ENCODE measurements at places on chromosomes 3 and 15.

DNA sequence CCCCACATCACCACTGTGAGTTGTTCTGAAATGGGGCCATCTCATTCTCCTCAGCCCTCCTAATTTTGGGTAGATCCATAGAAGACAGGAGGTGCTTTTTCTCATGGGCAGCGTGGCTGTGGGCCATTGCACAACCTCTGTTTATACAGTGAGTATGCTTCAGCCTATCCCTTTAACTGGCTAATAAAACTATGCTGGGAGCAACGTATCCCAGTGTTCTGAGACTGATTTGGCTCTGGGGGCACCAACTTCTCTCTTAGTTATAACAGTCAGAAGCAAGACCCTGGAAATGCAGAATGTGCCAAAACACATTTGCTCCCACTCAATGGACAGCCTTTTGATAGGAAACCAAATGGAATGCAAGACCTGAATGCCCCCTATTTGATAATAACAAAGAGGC lies 97.1 kb upstream of the ICE2 start:
- DNase-seq, result no peak

- no peak for DNase-seq
These were observed 79.6 kb downstream of the TP63 start for GRCh38 chr3:189710620-189711402.

DNA sequence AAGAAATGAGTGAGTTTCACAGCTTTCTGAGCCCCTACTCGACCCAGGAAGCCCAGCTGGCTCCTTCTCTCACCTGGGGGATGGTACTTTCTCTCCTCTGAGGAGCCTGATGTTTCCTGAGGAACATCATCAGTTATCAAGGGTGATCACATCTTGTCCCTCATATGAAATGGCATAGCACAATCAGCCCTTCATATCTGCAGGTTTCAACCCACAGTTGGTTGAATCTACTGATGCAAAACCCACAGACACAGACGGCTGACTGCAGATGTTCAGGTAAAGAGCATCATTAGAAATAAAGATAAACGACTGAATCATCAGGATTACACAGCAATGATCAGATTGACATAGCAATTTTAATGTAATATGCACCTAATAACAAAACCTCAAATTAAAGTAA lies 93.6 kb upstream of the OSTN start:
- DNase-seq, result no peak

- no peak for DNase-seq
These were observed 18.5 kb downstream of the FSTL1 start for GRCh38 chr3:120432150-120432860.

- DNase-seq, result no peak
These were observed 128.3 kb downstream of the ATP10A start for GRCh38 chr15:25734680-25735355.

GRCh38 chr3:180123928-180124327 lies 87.2 kb upstream of the PEX5L start:
- DNase-seq, result no peak

DNA sequence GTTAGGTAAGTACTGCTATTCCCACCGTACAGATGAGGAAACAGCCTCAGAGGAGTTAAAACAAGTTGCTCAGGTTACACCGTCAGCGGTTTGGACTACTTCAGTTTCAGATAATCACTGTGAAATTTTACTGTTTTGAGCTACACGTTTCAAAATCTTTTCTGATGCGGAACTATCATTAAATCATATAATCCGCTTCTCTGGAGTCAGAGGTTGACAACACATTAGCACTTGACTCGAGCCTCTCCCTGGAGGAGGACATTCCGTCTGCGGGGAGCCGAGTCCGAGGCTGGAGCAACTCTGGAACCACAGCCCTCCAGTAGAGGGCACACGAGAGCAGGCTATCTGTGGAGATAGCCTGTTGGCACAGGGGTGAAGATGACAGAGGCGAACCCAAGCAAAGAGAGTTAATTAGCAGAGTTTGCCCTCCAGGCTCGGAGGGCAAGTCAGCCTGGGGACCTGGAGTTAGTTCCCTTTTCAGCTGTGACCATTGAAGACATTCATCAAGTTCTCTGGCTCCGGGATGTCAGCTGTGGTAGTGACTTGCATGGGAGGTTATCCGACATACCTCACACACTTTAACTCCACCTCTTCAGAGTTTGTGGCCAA lies 131.2 kb downstream of the IGF1R start:
- peak; percentile 34 for DNase-seq

GRCh38 chr15:78992416-78993256 lies 47.8 kb upstream of the CTSH start:
- DNase-seq, result no peak

DNA sequence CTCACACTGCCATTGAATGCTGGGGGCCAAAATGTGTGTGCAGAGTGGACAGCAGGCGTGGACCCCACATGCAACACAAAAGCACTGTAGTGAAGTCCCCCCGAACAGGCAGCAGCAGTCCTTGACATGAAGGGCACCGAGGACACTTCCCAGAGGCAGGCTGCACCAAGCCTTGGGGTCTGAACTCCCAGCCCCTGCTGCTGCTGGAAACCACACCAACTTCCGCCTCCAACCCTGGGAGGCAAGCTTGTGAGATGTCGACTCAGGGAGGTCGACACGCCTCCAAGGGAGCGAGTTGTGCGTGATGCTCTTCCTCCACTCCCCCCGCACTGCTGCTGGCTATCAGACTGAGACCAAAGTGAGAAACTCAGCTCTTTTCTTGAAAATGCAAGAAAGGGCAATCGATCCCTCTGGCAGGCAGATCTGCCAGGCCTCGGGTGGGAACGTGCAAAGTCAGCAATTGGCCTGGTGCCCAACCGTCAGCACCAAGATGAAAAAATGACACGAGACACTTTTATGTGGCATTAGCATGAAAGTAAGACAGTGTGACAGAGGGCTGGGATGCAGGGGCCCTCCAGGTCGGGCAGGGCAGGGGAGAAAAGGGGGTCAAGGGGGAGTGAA lies 43.6 kb downstream of the WHAMM start:
- DNase-seq, result no peak

DNA sequence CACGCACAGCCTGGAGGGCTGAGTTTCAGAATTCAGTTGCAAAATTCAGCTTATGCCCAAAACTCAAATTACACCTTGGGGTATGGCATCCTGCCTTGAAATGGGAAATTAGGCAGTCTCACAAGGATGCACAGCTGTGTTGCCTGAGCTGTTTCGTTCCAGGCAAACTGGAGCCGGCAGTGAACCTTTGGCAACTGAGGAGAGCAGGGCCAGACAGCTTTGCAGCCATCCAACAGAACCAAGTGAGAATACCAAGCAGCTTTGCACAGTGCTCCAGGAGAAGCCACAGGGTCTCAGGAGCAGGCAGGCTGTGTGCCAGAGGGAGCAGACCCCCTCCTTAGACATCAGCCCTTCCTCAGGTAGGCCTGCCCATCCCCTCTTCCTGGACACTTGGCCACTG lies 32.5 kb upstream of the BFSP2 start:
- no peak for DNase-seq

GRCh38 chr15:30992249-30992864 lies 929 bp upstream of the MTMR10 start:
- no peak for DNase-seq

DNA sequence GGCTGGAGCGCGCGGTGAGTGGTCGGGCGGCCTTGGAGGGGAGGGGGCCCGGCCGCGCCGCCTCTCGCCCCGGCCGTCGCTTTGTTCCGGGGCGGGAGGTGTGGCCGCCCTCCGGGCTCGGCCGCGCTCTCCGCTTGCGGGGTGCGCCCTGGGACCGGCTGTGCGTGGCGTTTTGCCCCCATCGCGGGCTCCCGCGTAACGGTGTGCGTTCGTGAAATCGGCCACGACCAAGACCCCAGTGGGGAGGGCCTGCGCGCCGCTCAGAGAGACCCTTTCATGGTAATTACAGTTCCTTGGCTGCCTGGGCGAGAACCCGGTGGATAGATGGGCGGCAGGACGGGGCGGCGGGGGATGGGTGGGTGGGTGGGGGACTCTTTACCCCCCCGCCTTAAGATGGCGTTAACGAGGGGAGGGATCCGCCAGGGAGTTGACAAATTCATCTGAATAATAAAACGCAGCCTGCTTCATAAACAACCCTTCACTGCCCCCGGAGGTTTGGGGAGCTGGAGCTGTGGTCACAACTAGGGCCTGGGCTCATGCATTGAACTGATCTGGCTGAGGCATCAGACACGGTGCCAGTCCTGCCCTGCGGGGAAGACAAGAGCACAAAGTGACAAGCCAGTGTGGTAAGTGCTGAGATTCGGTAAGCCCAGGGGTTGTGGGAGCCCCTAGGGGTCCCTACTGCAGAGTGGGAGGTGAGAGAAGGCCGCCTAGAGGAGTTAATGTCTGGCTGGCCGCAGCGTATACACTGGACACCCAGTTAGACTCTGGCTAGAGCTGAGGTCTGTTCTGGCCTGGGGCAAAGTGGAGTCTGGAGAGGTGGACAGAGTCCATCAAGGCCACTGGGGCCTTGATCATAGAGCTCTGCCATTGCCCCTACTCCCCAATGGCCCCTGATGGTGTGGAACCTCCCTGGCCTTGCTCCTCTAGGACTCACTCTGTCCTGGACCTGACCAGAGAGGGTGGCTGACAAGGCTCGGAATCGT lies 668 bp downstream of the MRAS start:
- DNase-seq, result no peak

DNA sequence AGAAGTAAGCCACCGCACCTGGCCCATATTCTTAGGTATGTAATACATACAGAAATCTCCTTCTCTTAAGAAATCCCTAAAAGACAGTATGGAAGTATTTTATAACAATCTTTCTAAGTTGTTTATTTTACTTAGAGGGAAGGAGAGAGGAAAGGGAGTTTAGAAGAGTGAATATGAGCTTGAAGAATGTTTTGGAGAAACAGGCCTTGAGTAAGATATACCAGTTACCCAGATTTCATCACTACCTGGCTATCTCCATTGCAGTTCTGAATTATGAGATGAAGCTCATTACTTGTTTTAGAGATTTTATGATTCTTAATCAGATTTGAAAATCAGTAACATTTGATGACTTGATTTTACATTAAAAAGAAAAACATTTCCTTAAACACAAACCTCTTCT lies 71.9 kb downstream of the DCUN1D1 start:
- DNase-seq, result no peak

- DNase-seq, result no peak
These were observed 14.1 kb upstream of the ZSCAN2 start for GRCh38 chr15:84586696-84587095.

DNA sequence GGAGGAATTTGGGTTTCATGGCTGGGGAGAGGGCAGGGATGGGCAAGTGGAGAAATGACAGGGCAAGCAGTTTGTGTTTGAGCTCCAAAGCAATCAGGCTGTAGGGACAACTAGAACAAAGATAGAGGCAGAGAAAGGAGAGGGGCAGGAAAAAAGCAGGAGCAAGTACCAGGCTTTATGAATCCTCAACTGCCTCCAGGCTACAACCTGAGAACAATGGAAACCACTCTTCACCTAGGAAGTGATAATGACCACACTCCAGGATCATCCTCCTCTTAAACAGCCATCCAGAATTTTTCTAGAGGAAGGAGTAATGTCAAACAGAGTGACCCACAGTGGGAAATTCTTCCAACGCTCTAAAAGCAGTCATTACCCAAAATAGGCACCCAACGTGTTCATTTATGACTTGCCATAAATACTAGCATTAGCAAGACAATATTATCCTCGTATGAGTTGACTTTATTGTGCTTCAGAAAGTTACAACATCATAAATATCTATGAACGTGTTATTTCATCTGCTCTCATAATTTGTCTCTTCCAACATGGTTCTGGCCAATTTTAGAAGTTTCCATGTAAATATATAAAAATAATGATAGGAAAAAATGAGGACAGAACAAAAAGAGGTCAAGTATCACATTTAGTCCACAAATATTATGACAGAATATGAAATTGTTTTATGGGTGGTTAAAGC lies 50.5 kb downstream of the TNFAIP8L3 start:
- DNase-seq, result no peak

GRCh38 chr3:111936191-111936841 lies 42.5 kb upstream of the ABHD10 start:
- no peak for DNase-seq

GRCh38 chr3:37447732-37448131 lies 273.4 kb upstream of the LRRFIP2 start:
- DNase-seq, result no peak

DNA sequence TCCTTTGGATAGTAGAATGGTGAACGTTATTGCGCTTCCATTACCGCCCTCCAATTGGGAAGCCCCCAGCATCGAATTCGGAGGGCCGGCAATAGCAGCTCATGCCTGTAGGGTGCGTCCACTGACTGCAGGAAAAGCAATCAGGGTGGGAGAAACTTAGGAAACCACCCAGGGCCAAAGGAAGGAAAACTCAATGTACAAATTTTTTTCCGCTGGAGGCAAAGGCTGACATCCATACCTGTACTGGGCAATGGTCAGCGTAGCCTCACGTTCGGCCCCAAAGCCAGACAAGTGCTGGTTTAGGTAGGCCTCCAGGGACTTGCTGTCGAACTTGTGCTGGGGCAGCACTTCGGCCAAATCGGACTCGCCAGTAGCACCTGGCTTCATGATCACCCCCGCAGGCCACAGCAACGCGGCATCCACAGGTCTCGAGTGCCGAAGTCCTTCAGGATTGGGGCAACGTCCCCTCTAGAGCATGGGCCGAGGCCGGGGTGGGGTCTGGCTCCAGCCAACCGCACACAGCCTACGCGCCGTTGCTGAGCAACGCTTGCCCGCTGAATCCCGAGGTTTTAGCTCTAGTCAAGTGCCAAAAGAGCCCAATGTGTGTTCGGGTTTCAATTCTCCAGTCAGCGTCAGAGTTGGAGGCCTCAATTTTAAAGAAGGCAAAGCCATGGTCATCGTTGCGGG lies at the start of gene ACAD11:
Gene ACAD11, minus strand, starts transcription at position 445 of the 687 bp plus-strand sequence. Its CDS starts 58 bp downstream, at position 387.
- no peak for DNase-seq

DNA sequence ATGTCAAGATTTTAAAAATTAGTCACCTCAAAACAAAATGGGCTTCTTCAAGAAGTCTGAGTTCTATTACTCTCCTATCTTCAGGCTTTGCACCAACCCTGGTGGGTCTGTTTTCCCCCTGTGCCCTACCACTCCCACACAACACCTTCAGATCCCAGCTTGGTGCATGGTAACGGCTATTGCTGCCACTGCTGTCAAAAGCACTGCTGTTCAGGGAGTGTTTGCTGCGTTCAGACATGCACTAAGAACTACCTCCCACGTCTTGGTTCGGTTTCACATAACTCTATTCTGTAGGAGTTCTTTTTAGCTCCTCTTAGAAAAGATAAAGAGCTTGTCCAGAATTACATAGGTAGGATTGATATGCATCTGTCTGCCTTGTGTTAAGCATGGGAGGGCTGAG lies 799.2 kb downstream of the NR2F2 start:
- no peak for DNase-seq

DNA sequence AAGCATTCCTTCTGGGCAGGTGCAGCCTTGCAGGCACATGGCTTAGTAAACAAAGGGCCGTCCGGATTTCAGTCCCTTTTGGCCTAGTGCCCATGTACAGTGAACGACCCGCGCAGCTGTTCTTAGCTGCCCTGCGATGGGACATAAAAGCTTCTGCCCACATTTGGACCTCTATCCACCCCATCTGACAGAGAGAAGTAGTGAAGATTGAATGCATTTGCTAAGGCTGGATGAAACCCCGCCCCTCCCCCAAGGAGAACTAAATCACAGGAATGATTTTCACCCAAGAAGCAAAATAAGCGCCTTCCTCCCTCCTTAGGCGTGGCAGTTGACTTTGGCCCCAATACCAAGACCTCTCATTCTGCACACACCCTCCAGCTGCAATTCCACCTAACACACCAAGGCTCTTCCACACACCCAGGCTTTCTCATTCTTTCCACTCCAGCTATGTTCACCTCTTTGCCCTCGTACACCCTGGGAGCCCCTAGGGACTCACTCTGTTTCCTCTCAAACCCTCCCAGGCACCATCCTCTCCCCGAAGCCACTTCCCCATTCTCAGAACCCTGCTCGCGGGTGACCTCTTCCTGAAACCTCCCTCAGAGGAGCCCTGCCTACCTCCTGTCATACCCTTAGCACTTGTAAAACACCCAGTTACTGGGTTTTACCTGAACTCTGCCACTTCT lies 14.1 kb upstream of the HRH1 start:
- DNase-seq, result no peak
